ENCODE measurements at places on chromosomes 1 and 21. TPM values are rescaled to one million over a fixed set of nuclear protein-coding genes. Genes with fewer than 3 reads are reported as not detected.

DNA sequence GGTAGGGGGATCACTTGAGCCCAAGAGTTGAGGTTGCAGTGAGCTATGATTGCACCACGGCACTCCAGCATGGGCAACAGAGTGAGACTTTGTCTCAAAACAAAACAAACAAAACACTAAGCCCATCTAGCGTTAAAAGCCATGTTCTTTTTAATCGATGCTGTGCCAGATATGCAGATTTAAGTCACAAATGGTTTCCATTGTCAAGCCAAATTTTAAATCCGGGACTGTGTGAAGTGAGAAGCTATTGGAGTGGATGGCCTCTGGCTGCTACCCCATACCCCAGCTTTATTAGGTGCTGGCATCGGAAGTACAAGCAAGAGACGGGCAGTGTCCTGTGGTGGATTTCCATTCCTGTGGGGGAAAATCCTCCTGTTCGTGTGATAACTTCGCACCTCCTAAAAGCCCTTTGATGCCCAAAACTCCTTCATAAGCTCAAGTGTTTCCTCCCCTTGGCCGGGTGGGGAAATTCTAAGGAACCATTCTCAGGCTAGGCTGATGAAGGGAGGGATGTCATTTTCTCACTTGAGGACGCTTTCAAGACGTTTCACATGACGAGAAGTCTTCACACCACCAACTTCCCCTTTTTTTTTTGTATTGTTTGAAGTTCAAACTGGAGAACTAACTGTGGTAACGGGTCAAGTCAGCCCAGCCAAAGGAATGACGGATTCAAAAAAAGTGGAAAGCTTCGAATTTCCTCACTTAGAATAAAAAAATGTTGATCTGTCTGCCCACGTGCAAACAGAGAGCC lies 140.8 kb downstream of the KAZN start:
- H3K27me3 ChIP-seq: no peaks in the 10 kb centered on the region
- H3K36me3 ChIP-seq: no peaks in the 10 kb centered on the region
- peaks cover 24% of the 10 kb centered on the region for H3K4me1 ChIP-seq
- DNase-seq: no peak

GRCh38 chr1:241507189-241507863 lies 12.2 kb downstream of the FH start:
- no peaks in the 10 kb centered on the region for H3K4me1 ChIP-seq
- no peaks in the 10 kb centered on the region for H3K27me3 ChIP-seq
- peaks cover 30% of the 10 kb centered on the region for H3K36me3 ChIP-seq
- no peak for DNase-seq
- no peak overlapping the region for H3K27ac ChIP-seq

GRCh38 chr1:68173936-68174737 lies 58.2 kb downstream of the WLS start:
- no peaks in the 10 kb centered on the region for H3K27me3 ChIP-seq
- peak; percentile 77 for DNase-seq
- peak overlapping the region; percentile 27 for H3K27ac ChIP-seq
- H3K4me1 ChIP-seq: peaks cover 34% of the 10 kb centered on the region

GRCh38 chr1:51061231-51061918 lies 40.7 kb upstream of the C1orf185 start:
- H3K4me1 ChIP-seq: no peaks in the 10 kb centered on the region
- H3K4me3 ChIP-seq: no peak overlapping the region
- no peaks in the 10 kb centered on the region for H3K27me3 ChIP-seq
- H3K27ac ChIP-seq: no peak overlapping the region

DNA sequence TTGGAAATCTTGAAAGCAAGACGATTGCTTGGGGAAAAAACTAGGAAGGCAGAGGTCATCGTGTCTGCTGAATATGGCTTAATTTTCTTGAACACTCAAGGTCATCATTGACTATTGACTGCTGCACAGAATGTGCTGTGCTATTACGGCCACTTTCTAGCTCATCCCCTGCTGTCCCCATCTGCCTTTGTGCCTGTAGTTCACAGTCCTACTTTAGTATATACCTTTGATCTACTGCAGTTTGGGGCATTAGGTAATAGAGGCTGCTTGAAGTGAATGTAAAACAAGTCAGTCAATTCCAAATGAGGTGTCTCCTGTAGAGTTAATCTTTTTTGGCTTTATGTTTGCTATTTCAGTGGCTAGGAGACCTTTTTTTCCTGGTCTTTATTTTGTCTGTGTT lies 8.3 kb downstream of the RAB4A start:
- H3K4me1 ChIP-seq: peaks cover 6% of the 10 kb centered on the region
- no peak for DNase-seq
- no peak overlapping the region for H3K4me3 ChIP-seq
- H3K27ac ChIP-seq: no peak overlapping the region
- no peaks in the 10 kb centered on the region for H3K27me3 ChIP-seq

- H3K4me3 ChIP-seq: peak overlapping the region; percentile 26
- no peaks in the 10 kb centered on the region for H3K36me3 ChIP-seq
- H3K27ac ChIP-seq: peak overlapping the region; percentile 54
- no peak for DNase-seq
- peaks cover 4% of the 10 kb centered on the region for H3K4me1 ChIP-seq
- H3K27me3 ChIP-seq: no peaks in the 10 kb centered on the region
Measured at GRCh38 chr21:16195538-16195910, 465.7 kb downstream of the USP25 start.

MMP23B gene
- total RNA-seq: 4.9 TPM

MIXL1 gene
- total RNA-seq: not detected

TACSTD2 gene
- total RNA-seq: 13.0 TPM
